ENCODE measurements at places on chromosomes 3 and 15. TPM values are rescaled to one million over a fixed set of nuclear protein-coding genes. Genes with fewer than 3 reads are reported as not detected.

COL6A5 gene
- not detected for total RNA-seq

CATSPER2 gene
- 0.58 TPM for total RNA-seq

IMPG2 gene
- 0.18 TPM for total RNA-seq

SPTSSB gene
- not detected for total RNA-seq

PAQR5 gene
- total RNA-seq = 2.6 TPM

FMN1 gene
- 1.2 TPM for total RNA-seq

NEK11 gene
- 6.3 TPM for total RNA-seq

CCR8 gene
- not detected for total RNA-seq

TMEM207 gene
- total RNA-seq = not detected

CACNA1D gene
- total RNA-seq = not detected

NECTIN3 gene
- 65.7 TPM for total RNA-seq

SEMA6D gene
- total RNA-seq = 2.9 TPM

PRR23E gene
- total RNA-seq = not detected

SV2B gene
- total RNA-seq = not detected

HYAL1 gene
- total RNA-seq = 2.8 TPM

UBE2E1 gene
- 55.3 TPM for total RNA-seq

ADAMTS9 gene
- total RNA-seq = 0.71 TPM

MASP1 gene
- total RNA-seq = 52.5 TPM

LRTM1 gene
- not detected for total RNA-seq

SLC24A5 gene
- total RNA-seq = not detected

GOLGA8R gene
- total RNA-seq = 0.18 TPM

KCNAB1 gene
- not detected for total RNA-seq

WDR76 gene
- 23.6 TPM for total RNA-seq

RARB gene
- 37.2 TPM for total RNA-seq

SEC11A gene
- total RNA-seq = 247 TPM

GOLGA8S gene
- total RNA-seq = not detected

RAP2B gene
- 15.0 TPM for total RNA-seq

DLL4 gene
- under 0.01 TPM for total RNA-seq

PPP1R14D gene
- not detected for total RNA-seq

LIPC gene
- 0.53 TPM for total RNA-seq

GXYLT2 gene
- total RNA-seq = 11.7 TPM

NRROS gene
- not detected for total RNA-seq

PPP2R3A gene
- 10.4 TPM for total RNA-seq
